ENCODE measurements at places on chromosomes 16 and 17.
A peak's percentile ranks its signal among the peaks of the same experiment; 100 is the strongest.

- no peak for DNase-seq
These were observed 762 bp downstream of the WDR59 start for GRCh38 chr16:74984194-74984528.

GRCh38 chr16:82857693-82858365 lies 231.1 kb downstream of the CDH13 start:
- no peak for DNase-seq

- DNase-seq: no peak
These were observed 7.2 kb downstream of the USP7 start for GRCh38 chr16:8956265-8957062.

DNA sequence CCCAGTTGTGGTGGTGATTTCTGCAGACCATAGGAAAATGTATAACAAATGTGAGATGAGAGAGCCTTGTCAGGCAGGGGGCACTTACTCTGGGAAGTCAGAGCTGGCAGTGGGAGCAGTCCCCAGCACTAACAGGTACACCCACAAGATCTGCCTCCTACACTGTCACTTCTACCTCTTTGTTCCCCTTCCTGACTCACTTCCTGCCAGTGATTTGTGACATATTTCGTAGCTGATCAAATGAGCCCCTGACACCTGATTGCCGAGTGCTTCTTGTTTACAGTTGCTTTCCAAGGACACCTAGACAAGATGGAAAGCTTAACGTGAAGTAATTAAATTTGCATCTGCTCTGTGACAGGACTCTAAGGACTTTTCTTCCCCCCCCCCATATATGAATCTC lies 40.5 kb downstream of the FTO start:
- DNase-seq: peak; percentile 16

- no peak for DNase-seq
These were observed 41.0 kb downstream of the SNX29 start for GRCh38 chr16:12017558-12017957.

DNA sequence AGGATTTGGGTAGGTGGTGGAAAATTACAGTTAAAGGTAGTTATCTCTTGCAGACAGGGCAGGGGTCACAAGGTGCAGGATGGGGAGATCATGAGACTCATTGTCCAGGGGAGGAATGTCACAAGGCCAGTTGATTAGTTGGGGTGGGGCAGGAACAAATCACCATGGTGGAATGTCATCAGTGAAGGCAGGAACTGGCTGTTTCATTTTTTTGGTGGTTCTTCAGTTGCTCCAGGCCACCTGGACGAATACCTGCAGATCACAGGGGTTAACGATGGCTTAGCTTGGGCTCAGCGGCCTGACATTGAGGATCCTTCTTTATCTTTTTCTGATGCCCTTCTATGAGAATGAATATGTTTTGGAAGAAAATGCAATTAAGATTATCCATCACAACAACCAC lies 87.1 kb downstream of the KPNA2 start:
- DNase-seq: no peak

- DNase-seq: no peak
These were observed 54.0 kb downstream of the ABR start for GRCh38 chr17:1125788-1126145.

DNA sequence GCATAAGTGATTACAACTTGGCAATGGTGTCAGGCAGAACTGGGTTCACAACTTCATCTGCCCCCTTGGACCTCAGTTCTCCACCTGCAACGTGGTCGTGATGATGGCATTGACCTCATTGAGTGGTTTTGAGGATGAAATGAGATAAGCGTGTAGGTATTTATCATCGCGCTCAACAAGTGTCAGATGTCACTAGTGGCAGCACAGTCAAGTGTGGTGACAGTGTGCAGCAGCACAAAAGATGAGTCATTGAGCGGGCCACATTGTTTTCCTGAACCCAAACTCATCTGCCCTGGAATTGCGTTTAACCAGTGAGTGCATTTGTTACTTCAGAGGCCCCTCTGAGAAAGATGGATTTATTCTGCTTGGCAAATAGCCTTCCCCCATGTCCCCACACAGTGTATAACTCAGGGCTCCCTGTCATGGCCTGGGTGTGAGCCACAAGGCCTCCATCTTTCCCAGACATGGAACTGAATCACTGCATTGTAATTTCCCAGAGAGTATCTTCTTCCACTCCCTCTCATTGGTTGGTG lies 20.9 kb downstream of the IRX3 start:
- no peak for DNase-seq

- DNase-seq: peak; percentile 50
These were observed 231.5 kb downstream of the MRTFB start for GRCh38 chr16:14302399-14303181.

- no peak for DNase-seq
These were observed 163.9 kb downstream of the ZFHX3 start for GRCh38 chr16:72884037-72884436.

GRCh38 chr17:36657390-36657762 lies 56.0 kb downstream of the MRM1 start:
- no peak for DNase-seq

DNA sequence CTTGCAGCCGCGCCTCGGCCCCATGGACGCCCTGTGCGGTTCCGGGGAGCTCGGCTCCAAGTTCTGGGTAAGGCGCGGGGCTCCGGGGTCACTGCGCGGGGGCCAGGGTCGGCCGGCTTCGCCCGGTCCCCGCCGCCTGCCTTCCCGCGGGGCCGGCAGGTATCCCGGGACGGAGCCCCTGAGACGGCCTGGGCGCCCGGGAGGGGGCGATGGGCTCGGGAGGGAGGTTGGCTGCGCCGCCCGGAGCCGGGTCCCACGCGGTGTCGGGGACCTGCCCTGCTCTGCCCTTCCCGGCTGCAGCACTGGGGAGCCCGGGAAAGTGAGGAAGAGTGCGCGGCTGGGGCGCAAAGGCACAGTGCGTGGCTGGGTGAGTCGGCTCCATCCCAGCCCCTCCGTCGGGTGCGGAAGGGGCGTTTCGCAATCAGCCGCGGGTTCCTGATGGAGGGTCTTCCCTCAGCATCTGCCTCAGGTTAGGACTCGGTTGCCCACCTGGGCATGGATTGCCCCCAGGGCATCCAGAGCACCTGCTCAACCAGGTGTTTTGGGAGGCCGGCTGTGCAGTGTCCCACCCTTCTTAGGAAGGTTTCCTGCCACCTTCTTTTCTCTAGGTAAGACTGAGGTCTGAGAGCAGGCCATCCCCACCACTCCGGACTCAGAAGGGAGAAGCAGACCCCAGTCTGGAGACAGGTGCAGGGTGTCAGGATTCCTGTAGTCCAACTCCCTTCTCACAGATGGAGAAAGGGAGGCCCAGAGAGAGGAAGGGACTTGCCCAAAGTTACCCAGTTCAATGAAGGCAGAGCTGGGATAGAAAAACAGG lies 442 bp downstream of the ABCC3 start:
- DNase-seq: no peak

- no peak for DNase-seq
These were observed 13.2 kb downstream of the TMEM238L start for GRCh38 chr17:10790491-10791401.

DNA sequence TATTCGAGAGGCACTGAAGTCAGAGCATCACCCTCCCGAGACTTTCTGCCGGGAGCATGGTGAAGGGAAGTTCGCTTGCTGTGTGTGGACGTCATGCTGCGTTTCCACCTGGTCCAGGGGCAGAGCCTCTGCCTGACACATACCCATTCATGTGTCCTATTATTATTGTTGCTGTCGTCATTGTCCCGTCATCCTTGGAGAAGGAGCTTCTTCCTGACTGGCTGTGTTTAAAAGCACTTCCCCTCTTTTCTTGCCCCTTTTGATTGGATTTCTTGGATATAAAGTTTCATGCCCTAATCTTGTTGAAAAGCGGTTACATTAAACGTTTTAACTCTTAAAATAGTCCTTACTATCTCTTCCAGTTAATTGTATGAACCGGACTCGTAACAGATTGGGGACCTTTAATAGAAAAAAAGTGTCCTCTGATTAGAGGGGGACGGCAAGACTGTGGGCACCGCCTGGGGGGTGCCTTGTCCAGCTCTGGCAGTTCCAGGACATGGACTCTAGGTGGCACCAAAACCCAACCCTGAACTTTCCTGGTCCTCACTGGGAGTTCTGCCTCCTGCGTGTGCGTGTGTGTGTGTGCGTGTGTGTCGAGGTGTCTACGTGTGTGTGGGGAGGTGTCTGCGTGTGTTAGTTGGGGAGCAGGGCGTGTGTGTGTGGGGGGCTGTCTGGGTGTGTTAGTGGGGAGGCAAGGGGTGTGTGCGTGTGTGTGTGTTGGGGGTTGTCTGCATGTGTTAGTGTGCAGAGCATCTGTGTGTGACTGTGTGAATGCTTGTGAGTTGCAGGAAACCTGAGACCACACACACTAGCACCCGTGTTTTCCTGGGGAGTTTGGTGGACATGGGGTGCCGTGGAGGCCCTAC lies 133.3 kb upstream of the CIBAR2 start:
- peak; percentile 78 for DNase-seq

DNA sequence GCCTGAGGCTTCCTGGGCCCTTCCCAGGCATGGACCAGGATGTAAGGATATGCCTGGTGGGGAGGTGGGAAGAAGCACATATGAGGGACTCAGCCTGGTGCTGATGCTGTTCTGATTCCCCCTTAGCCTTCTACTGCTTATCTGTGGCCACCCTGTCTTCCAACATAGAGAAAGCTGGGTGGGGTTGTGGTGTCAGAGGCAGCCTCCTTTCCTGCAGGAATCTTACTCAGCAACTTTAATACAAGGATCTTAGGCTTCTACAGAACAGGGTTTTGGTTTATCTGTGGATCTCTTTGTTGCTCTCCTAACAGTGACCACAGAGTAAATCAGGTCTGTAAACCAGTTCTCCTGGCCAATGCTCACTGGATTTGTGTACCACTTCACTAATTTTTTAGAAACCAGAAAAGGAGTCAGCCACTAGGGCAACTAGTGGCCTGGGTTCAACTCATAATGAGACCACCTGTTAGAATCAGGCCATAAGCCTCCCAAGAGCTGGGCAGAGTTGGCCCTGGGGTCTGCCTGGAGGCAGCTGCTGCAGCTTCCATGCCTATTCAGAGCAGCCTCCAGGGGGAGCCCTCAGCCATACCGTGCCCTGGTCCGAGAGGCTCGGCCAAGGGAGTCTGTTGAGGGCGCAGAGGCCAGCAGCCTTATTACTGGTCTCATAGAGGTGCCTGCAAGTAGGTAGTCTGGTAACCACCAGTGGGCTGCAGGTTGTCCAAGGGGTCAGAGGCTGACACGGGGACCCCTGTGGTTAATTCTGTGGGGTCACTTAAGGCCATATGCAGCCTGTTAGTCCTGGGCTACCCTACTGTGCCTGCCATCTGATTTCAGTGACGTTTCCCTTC lies 7.1 kb downstream of the HAS3 start:
- peak; percentile 79 for DNase-seq

DNA sequence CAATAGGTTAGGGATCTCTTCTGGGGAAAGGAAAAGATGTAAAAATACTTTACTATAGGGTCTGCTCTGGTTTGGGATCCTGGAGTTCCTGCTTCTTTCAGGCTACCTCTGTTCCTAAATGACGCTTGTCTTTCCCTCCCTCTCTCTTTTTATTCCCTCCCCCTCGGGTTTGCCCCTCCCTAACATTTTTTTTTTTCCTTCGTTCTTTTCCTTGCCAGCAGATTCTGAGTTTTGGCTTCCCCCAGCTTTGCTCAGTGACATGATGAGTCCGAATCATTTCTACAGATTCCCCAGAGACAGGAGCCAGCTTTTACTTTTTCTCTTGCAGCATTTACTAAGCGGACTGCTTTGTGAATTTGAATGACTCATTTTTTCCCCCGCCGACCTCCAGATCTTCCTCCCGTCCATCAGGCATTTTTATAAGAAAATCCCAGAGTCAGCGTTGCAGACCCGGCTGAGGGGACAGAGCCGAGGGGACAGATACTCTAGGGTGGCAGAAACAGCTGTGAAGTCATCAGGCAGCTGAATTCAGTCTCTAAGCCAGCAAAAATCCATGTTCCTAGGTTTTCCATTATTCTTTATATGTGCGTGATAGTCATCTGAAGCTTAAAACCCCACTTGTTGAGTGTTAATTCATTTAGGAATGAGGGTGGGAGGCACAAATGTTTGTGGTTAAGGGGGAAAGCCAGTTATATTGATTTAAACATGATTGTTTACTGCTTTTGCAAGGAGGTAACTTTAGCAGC lies at the start of gene TMEM100:
Gene TMEM100 (minus strand): TSS at position 123 of the 746 bp plus-strand sequence. CDS start 1,794 bp downstream, outside the sequence.
- DNase-seq: no peak

- no peak for DNase-seq
These were observed 30.4 kb downstream of the BPTF start for GRCh38 chr17:67855504-67856324.

DNA sequence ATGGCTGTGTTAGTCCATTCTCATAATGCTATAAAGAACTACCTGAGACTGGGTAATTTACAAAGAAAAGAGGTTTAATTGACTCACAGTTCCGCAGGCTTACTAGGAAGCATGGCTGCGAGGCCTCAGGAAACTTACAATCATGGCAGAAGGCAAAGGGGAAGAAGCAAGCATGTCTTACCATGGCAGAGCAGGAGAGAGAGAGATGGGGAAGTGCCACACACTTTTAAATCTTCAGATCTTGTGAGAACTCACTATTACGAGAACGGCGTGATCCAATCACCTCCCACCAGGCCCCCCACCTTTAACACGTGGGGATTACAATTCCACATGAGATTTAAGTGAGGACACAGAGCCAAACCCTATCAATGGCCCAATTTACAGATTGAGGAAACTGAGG lies 96.5 kb downstream of the SDK2 start:
- DNase-seq: no peak

DNA sequence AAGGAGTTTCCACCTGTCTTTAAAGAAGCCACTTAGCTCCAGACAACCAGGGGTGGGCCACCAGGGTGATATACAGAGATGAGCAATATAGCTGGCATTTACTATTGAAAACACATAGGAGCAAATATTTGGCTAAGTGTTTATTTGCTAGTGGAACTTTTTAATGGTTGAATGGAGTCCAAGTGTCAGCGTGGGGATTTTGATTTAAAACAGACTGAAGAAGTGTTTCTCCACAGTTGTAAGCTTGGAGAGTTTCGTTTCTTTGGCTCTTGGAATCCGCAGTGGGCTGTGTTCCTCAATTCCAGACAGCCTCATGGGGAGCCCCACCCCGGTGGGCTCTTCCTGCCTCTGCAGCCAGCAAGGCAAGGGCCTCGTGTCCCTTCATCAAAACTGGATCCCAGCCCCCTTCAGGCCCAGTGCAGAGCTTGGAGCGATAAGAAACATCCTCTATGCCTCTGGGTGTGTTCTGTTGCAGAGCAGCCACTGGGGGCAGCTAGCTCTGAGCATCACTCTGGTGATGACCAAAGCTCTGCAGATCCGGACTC lies 36.1 kb downstream of the NOG start:
- no peak for DNase-seq

- DNase-seq: no peak
These were observed 1.4 kb upstream of the FOXC2 start for GRCh38 chr16:86565181-86565631.
